Stimulated activated CD4-positive, alpha-beta T cell treated with anti-CD3 and anti-CD28 coated beads, Interleukin-1b, Interleukin-23, amount 100 ng/mL, for 48 hours (primary cell): ENCODE measurements at places on chromosomes 5 and 9.

DNA sequence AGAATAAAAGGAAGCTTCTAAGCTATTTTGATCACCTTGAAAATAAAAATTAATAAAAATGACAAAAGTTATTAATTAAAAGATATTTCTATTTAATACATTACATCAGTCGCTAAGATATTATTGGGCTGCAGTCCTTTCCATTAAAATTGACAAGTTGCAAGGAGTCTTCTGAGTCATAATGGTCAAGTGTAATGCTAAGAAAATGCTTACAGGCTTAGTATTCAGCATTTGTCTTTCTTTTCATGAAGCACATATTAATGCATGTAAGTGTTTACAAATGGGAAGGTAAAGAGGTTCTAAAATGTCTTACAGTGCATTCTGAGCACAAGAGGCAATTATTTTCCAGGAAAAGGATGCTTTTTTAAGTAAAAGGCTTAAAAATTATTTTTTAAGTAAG lies 17.3 kb downstream of the SPINK9 start:
- no peak for DNase-seq

- DNase-seq = no peak
These were observed 60.6 kb downstream of the FAM174A start for GRCh38 chr5:100595812-100596173.

DNA sequence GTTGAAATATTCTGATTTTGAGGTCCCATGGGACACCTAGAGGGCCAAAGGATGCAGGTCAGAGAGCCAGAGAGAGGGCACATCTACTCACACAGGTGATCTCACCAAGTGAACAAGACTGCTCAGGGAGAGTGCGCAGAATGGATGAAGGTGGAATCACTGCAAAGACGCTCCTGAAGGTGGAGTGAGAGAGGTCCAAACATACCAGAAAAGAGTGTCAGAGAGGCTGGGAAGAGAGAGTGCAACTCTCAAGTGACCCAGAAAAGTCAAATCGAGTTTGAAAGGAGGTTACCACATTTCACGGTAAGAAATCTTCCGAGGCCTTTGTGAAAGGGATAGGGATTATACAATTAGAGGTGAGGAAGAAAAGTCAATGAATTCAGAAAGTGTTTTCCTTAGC lies 173.4 kb downstream of the EPB41L4A start:
- DNase-seq = no peak

DNA sequence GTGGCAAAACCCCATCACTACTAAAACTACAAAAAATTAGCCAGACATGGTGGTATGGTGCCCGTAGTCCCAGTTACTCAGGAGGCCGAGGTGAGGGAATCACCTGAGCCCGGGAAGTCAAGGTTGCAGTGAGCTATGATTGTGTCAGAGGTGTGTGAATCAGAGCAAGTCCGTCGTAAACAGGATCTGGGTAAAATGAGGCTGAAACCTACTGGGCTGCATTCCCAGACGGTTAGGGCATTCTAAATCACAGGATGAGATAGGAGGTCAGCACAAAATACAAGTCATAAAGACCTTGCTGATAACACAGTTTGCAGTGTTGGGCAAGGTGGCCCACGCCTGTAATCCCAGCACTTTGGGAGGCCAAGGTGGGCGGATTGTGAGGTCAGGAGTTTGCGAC lies 1.9 kb upstream of the CLTB start:
- DNase-seq = no peak

GRCh38 chr5:110255194-110255593 lies 471.3 kb downstream of the TMEM232 start:
- no peak for DNase-seq

- no peak for DNase-seq
These were observed 160.1 kb downstream of the GHR start for GRCh38 chr5:42583322-42583721.

- DNase-seq = no peak
These were observed 18.7 kb upstream of the PARP8 start for GRCh38 chr5:50647726-50648125.

- no peak for DNase-seq
These were observed 202.9 kb upstream of the PANK3 start for GRCh38 chr5:168781941-168782571.

DNA sequence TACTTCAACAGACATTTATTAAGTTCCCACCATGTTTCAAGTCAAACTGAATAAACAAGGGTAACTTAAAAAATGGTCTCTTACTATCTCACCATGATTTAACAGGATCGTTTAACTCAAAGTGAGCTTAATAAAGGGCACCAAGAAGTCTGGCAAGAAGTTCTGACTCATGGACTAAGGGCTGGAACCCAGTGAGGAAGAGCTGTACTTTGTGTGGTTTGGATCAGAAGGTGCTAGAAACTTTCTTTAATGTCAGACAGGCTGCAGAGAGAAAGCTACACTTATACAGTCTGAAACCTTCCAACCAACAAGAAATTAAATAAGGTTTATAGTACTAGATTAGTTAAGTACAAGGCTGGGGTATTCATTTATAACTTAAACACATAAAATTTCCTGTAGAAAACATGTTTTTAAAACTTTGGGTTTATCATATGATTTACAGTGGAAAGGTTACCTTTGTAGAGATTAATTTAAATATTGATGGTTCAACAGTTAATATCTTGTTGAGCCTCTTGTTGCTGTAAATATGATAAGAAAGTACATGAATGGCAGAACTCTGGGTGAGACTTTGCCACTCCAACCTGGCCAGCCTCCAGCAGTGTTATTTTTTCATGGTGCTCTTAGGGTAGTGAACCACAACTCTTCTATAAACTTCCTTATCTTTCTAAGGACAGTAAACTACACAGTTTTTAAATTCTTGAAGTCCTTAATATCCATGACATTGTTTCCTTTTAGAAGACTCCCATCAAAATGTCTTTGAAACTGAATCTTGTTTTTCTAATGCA lies 162.8 kb downstream of the MAN2A1 start:
- no peak for DNase-seq

DNA sequence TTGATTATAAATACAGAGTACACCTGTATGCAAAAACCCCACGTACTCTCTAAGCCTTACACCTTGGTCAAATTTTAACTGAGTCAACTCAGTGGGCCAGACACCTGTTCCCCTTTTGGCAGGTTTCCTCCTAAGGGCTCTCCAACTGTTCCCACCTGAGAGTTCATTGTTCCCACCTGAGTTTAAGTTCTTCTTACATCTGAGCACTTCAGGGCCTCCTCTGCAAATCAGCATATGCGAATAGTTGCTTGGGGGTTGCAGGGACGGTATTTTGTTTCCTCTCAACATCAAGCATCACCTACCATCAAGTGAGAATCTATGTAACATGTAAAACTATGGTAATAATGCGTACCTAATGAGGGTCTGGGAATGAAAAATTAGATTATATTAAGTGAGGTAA lies 300.0 kb downstream of the PIK3R1 start:
- no peak for DNase-seq

GRCh38 chr9:98372077-98372836 lies 116.8 kb upstream of the TBC1D2 start:
- DNase-seq = no peak

- no peak for DNase-seq
These were observed 115.8 kb downstream of the DAB2IP start for GRCh38 chr9:121767171-121767769.

GRCh38 chr5:24226479-24226878 lies 418.3 kb downstream of the CDH10 start:
- DNase-seq = no peak

DNA sequence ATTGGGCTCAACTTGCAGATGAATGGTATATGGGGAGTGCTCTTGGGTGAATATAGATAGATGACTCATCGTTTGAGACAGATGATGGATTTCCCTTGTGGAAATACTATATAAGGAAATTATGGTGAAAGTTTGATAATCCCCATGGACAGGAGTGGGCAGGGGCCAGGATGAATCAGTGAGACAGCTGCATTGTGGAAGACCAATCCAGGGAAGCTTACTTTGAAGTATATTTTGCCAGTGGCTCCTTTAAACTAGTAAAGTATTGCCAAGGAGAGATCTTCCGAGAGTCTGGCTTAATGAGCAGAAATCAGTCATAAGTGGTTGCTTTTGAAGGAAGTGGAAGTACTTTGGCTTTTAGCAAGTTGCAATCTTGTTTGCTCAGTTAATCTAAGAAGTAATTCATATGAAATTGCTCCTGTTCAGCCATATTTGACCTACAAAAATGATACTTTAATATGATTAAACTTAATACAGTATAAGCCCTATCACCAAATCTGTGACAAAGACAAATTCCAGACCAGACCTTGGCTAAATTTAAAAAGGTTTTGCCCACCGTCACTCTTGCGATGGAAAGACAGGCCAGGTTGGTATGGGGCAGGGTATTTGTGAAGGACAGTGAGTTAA lies 9.3 kb upstream of the TNC start:
- no peak for DNase-seq

DNA sequence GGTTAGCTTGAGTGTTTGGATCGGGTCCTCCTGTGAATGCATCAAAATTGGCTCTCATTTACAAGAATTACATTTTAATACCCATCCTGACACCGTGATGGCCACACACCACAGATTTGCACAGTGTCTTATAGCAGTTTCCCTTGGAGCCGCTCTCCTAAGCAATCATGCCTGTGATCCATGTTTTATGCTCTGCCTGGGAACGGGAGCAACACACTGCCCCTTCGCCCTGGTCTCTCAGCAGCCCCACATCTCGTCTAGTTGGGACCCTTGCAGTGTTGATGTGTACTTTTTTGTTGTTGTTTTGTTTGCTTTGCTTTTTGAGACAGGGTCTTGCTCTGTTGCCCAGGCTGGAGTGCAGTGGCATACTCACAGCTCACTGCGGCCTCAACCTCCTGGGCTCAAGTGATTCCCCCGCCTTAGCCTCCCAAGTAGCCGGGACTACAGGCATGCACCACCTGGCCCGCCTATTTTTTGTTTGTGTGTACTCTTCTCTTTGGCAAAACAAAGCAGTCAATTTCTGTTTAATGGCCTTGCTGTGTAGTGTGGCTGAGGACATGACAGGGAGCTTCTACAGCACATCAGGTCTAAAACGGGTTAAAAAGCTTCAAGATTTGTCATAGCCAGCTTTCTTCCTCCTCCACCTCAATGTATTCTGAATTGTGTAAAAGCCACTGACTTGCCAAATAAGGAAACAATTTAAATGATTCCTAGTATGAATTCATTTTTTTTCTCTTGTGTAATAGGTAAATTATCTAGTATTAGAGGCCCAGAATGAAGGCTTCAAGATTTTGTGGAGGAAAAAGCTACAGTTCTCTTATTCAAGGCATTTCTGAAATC lies 101.6 kb upstream of the TBCA start:
- DNase-seq = no peak

GRCh38 chr5:145203193-145203592 lies 631.9 kb downstream of the PRELID2 start:
- no peak for DNase-seq

DNA sequence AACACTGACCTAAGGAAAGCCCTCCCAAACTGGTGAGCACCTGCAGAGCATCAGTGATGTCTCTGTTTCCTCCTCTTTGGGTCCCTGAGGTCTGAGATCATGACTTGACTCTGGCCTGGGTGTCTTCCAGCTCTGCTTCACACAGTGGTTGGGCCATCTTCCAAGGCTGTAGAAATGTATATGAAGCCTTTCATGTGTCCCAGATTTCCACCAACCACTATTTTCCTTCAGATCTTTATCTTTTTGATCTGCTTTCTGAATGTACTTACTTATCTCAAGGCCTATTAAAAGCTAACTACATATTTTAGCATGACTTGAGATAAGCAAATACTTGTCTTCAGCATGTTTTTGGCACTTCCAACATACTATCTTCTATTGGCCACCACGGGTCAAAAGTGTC lies 47.1 kb downstream of the PRELID2 start:
- DNase-seq = no peak

GRCh38 chr5:169393907-169394306 lies 93.0 kb upstream of the SLIT3 start:
- DNase-seq = no peak

DNA sequence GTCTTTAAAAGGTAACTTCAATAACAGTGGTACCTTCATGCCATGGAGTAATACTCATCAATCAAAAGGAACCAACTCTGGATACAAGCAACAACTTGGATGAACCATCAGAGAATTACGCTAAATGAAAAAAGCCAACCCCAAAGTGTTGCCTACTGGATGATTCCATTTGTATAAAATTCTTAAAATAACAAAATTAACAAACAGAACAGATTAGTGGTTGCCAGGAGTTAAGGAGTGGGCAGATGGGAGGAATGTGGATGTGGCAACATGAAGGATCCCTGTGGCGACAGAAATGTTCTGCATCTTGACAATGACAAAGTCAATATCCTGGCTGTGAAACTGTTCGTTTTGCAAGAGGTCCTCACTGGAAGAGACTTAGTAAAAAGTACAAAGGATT lies 50.5 kb downstream of the SPTLC1 start:
- no peak for DNase-seq

GRCh38 chr5:57783693-57784092 lies 301.1 kb upstream of the ACTBL2 start:
- no peak for DNase-seq

DNA sequence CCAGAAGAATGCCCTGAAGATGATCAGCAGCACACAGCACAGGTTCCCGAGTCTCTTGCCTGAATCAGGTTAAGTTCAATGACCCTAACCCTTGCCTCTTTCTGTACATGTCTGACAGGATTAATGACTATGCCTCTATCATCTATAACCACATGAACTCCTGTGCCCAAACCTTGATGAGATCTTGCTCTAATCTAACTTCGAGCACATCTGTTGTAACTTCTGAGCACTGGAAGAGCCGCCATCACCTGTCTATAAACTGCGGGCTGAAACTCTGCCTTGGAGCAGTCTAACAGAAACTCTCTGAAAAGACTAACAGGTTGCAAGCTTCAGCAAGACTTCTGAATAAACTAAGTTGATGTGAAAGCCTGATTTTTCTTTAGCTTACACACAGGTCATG lies 44.5 kb downstream of the SERINC5 start:
- DNase-seq = no peak

GRCh38 chr9:103669296-103669695 lies 424.8 kb upstream of the SMC2 start:
- DNase-seq = no peak

DNA sequence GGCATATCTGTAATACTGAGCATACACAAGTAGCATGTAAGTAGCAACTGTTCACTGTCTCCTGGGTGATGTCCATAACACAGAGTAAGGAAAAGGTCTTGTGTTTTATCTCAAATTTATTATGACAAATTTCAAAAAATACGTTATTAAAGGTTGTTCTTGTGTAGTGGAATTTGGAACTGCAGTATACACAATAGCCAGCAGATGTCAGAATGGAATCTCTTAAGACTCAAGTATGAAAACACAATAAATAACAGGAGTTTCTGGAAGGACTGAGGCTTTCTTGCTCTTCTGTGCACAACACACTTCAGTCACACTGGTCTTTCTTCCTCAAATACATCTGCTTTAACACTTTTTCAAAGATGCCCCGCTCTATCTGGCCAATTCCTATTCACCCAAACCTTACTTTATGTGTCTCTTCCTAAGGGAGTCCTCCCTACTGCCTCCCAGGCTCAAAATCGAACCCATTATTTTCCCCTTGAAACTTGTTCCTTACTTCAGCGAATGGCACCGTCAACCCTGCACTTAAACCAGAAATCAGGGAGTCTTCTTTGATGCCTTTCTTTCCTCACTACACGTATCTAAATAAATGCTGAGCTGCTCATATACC lies 6.5 kb upstream of the FBXO10 start:
- no peak for DNase-seq
